ENCODE measurements at places on chromosomes 16 and 17. TPM values are rescaled to one million over a fixed set of nuclear protein-coding genes. Genes with fewer than 3 reads are reported as not detected.
A peak's percentile ranks its signal among the peaks of the same experiment; 100 is the strongest.

TMEM170A gene
- total RNA-seq = 45.3 TPM

GRCh38 chr16:57061084-57061905 lies 31.1 kb upstream of the CPNE2 start:
- DNase-seq = no peak

- no peak for DNase-seq
Observed at GRCh38 chr17:72624226-72624625, 468.3 kb downstream of the SLC39A11 start.

- no peak for DNase-seq
Observed at GRCh38 chr17:73261617-73261951, at the start of gene CPSF4L. Gene CPSF4L, minus strand, starts transcription at chr17:73261880. Its CDS starts 62 bp downstream, at chr17:73261818.

- DNase-seq = peak; percentile 68
Observed at GRCh38 chr16:3065069-3065741, at the start of gene IL32. Gene IL32, plus strand, starts transcription at chr16:3065640. Its CDS starts 172 bp downstream, at chr16:3065812.

DNA sequence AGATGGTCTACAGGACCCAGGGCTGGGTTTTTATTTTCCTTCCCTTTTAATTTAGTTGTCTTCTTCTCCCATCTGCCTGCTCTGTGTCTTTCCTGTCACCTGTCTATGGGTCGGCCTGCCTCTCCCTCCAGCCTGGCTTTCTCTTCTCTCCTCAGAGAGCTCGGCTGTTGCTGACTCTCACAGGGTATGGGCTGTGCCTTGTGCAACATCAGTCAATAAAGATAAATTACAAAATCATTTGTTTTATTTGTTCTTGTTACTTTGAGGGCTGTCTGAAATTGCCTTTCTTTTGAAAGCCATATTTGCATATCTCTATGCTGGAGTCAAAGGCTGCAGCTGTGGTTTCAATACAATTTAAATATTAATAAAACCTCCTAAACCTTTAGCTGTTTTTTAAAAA lies 15.6 kb downstream of the RND2 start:
- DNase-seq = no peak

MPV17L gene
- total RNA-seq = 0.40 TPM

GRCh38 chr16:49431591-49432290 lies 58.1 kb downstream of the C16orf78 start:
- DNase-seq = no peak

GRCh38 chr16:54282928-54283724 lies 3.5 kb downstream of the IRX3 start:
- DNase-seq = no peak

- no peak for DNase-seq
Observed at GRCh38 chr16:4350365-4350786, 745 bp downstream of the PAM16 start.

GRCh38 chr17:15510361-15510760 lies 42.9 kb upstream of the CDRT4 start:
- no peak for DNase-seq

- DNase-seq = no peak
Observed at GRCh38 chr16:17538927-17539326, 68.2 kb upstream of the XYLT1 start.

GRCh38 chr17:45228763-45229539 lies 7.3 kb downstream of the FMNL1 start:
- DNase-seq = peak; percentile 77

DNA sequence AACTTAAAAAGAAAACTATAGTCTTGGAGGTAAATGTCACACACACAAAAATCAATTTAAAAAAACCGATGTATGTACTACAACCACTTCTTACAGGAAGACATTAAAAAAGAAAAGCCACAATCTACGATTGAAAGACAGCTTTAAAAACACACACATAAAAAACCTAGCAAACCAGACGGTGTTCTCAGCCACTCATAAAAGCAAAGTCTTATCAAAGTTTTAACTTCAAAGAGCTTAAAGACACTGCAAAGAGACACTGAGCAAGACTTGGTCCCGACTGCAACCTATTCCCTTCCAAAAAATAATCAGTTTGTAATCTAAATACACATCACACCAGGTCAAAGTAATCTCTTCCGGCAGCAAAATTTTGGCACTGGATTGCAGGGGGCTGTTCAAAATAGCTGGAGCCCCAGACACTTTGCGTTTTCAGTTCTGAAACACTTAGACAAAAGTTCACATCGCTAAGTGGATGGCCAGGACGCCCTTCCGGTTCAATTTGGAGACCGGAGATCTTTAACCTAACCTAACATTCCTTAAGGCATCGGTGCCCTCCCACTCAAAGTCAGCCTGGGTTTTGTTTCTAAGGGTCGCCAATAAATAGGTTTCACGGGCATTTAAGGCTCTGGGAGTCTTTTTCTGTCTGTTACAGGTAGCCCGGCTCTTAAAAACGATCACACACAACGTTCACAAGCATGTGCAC lies 2.6 kb downstream of the ZCCHC14 start:
- DNase-seq = no peak

DNA sequence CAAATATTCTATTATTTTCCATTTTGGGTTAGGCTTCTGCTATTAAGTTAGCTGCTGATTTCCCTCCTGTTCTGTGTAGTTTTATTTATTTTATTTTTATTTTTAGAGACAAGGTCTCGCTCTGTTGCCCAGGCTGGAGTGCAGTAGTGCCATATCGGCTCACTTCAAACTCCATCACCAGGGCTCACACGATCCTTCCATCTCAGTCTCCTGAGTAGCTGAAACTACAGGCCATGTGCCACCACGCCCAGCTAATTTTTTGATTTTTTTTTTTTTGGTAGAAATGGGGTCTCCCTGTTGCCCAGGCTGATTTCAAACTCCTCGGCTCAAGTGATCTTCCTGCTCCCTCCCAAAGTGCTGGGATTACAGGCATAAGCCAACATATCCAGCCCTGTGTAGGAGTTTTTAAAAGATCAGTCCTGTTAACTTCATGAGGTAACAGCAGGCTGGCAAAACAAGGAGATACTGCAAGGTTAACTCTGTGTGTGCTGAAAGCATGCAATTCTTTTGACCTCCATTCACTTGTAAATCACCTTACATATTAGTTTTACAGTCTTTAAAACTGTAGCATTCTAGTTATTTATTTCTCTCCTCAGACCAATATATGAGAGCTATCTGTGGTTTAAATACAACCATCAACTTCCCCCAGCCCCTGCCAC lies 63.2 kb downstream of the SSH2 start:
- DNase-seq = no peak

GRCh38 chr16:30780021-30780420 lies 7.0 kb downstream of the ZNF629 start:
- no peak for DNase-seq

HOXB4 gene
- total RNA-seq = 1.4 TPM

SSTR5 gene
- total RNA-seq = not detected

DNA sequence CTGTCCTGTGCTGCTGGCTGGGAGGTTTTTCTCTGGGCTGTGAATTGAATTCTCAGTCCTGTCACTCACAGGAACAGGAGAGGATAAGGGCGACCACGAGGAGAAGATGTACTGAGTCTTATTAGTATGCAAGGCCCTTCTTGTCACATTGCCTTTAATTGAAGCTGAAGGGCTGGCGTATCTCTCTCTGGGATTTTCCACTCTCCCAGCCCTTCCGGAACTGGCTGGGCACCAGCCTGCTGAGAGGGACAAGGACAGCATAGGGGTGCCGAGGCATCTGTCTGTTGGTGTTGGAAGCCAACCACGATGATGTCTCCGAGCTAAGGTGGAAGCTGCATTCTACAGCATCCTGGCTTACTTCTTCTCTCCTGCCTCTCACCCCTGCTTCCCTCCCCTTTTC lies 33.2 kb downstream of the GPRC5B start:
- DNase-seq = no peak

DNA sequence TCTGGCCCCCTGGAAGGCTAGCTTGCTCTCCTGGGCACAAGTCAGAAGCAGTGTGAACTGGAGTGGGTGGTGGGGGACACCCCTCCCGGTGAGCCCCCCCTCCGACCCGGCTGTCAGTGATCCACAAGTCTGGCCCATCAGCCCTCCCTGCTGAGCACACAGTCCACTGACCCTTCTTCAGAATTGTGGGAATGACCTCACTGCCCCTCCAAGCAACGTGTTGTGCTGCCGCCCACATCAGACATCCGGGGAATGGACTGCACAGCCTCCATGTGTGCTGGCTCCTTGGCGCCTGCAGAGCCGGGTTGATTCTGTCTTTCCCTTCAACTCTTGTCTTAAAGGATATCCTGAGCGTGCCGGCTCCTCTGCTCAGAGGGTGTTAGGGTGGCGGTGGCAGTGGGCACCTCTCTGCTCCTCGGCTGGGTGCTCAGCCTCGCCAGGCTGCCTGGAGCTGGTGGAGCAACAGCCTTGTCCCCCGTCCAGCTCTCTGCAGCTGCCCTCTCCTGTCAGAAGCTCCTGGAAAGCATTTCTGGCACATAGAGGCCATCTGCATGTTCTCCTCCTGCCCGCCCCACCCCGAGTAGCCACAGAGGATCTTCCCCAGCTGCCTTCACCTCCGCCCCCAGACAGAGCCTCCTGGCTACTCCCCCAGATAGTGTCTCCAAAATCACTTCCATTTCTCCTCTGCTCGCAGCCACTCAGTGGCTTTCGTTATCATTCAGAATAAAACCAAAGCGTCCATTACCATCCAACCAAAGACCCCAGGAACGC lies 19.8 kb downstream of the NPTX1 start:
- no peak for DNase-seq

SLC52A1 gene
- 0.08 TPM for total RNA-seq

SDR42E2 gene
- total RNA-seq = not detected

TBC1D26 gene
- total RNA-seq = not detected

- DNase-seq = no peak
Observed at GRCh38 chr16:87198328-87198832, 118.8 kb downstream of the C16orf95 start.

GRCh38 chr16:50178491-50178941 lies 25.4 kb downstream of the TENT4B start:
- no peak for DNase-seq

- DNase-seq = peak; percentile 59
Observed at GRCh38 chr17:80082403-80083135, 18.8 kb upstream of the GAA start.

GRCh38 chr17:2279707-2280106 lies 23.9 kb downstream of the SMG6 start:
- no peak for DNase-seq

- DNase-seq = no peak
Observed at GRCh38 chr17:67605256-67605912, 112.4 kb upstream of the NOL11 start.

TERB1 gene
- not detected for total RNA-seq

TMEM100 gene
- not detected for total RNA-seq
